ENCODE measurements at places on chromosomes 12 and 14.

GRCh38 chr12:59086126-59086525 is 165.8 kb upstream of the LRIG3 start:
- no peak for DNase-seq

DNA sequence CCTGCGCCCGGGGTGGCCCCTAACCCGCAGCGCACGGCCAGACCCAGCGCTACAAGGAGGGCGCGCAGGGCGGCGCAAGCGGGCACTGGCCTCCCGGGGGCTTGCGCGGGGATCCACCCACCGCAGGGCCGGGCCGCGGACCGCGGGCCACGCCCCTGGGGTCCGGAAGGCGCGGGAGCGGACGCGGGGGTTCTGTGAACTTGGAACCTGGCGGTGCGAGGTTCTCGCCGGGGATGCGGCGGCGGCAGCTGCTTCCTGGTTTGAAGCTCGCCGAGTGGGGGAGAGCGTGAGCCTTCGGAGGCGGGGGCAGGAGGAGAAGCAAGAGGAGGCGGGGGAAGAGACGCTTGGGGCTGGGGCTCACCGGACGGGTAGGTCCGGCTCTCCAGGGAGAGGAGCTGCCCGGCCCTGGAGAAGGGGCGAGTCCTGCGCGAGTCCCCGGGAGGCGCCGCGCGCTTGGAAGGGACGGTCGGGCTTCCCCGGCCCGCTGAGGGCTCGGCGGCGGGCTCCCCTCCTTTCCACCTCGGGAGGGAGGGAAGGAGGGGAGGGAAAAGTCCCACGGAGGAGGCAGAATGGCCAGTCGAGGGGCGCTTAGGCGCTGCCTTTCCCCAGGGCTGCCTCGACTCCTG is at the start of gene PRKCH:
TSS of gene PRKCH (plus strand) at position 195 of the 626 bp plus-strand sequence. CDS start 523 bp downstream, outside the sequence.
- peak; percentile 84 for DNase-seq

GRCh38 chr14:56221382-56222128 is 103.3 kb downstream of the PELI2 start:
- DNase-seq, result no peak

DNA sequence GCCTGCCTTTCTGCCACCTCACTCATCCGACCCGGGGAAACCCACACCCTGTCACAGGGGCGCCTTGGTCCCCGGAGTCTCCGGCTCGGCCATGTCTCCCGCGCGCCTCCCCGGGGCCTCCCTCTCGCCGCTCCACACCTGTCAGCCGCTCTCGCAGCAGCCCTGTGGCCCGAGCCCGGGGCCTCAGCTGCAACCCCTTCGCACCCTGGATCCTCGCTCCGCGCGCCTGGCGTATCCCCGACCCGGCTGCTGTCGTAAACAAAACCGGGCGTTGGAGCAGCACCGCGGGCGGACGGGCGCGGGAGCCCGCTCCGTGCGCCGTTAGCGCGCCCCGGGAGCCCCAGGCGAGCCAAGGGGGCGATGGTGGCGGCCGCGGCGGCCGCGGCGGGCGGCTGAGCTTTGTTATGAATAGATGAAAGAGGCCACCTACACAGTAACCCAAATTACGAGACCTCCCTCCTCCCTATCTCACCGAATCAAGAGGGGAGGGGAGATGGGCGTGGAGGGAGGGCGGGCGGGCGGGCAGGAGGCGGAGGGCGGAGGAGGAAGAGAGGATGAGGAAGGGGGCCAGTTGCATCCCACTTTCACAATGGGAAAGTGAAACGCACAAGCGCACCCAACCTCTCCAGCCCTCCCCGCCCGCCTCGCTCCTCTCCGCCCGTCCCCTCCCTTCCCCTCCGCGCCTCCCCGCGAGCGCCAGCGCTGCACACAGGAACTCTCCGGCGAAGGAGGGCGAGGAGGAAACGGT is at the start of gene PLXNC1:
TSS of gene PLXNC1 (plus strand) at position 587 of the 748 bp plus-strand sequence. CDS start 395 bp downstream, outside the sequence.
- DNase-seq, result peak; percentile 38

DNA sequence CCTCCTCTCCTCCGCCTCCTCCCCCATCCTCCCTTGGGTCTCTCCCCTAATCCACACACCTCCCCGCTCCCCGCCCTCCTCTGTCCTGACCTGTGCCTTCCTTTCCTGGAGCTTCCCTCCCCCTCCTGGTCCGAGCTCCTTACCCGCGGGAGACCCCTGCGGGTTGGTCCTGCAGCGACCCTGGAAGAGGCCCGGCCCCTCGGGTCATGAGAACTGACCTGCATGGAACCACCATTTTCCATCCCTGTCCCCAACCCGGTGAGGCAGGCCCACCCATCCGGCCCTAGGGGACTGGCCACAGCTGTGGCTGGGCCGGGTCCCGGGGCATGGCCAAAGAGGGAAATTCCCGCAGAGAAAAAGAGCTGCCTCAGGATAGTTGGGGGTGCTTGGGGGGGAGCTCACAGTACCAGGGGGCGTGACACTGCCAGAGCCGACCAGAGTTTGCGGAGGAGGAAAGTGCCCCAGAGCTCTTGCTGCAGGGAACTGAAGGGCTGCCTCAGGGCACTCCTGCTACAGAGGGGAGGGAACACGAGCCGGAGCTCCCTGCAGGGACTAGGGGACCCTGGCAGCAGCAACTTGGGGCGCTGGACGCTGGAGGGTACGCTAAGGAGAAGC is 613 bp downstream of the ARHGEF40 start:
- no peak for DNase-seq

GRCh38 chr12:124796303-124796960 is 67.2 kb downstream of the SCARB1 start:
- no peak for DNase-seq

DNA sequence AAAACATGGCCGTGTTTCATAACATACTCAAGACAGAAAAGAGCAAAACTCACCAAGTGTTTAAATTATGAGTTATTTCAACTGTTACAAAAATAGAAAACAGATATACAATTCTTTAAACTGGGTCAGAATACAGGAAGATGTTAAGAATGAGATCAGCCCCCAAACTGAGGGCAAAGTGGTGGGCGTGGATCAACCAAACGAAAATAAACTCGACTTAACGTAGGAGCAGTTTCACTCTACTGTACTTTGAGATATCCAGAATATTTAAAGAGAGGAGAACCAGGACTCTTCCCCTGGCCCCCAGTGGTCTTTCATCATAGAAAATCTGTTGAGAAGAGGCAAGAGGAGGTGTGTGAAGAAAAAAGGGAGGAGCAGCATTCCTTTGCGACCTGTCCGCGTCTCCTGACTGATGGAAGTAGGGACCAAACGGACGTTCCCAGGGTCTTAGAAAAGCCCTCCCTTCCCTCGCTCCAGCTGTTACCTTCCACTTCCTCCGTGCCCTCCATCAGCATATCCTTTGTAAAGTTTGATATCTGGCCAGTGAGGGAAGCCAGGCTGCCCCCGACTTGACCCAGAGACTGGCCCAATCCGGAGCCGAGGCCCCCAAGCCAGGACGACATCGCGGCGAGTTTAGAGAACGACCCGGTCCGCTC is 668 bp downstream of the TRIP11 start:
- no peak for DNase-seq

DNA sequence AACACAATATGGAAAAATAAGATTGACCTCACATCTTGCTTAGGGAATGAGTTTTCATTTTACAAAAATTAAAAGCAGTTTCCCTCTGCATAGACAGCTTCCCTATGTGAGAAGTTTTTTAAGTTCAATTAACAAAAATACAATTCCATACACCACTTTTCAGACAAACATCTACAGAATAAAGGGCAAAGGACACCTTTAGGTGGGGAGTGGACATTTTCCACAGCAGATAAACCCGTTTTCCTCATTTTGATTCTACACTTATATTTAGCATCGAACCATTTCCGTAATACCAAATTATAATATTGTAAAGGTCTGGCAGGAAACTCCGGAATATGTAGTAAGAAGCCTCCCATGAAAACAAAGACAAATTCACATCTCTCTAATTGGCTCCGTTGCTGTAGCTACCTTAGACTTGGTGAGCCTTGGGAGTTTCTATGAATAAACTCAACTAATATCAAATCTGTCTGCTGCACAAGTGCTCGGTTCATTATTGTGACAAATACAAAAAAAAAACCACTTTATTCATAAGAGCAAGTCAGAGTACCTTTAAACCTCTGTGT is 1.7 kb downstream of the ARMH4 start:
- DNase-seq, result no peak

- no peak for DNase-seq
Observed at GRCh38 chr14:78631551-78631950, 461.4 kb downstream of the NRXN3 start.

DNA sequence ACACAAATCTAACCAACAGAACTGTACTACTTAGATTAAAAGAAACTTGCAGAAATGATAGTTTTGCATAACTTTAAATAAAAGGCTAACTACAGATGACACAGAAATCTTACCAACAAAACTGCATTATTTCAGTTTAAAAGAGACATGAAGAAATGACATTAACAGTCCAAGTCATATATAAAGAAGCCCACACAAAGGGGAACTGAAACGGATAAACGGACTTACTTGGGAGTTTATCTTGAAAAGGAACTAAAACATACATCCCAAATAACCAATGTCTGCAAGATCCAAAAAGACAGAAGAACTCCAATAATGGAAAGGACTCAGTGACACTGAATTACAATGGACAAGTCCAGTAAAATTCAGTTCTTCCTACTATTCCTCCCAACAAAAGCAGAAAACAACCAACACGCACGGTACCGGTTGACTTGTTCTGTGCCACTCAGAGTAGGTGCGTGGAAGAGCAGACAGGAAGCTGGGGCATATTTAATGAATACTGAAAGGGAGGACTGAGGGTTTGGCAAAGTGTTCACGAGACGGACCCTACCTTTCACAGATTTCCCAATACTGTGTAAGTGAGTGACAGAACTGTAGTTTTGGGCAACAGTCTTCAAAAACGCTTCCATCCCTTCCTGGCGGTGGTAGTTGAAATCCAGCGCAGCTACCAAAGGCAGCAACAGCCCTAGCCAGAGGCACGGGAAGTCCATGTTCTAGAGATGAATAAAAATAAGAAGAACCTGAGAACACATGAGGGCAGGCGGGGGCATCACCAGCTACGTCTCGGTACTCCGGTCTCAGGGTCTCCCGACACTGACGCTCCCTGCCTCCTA is 627 bp downstream of the CPM start:
- no peak for DNase-seq

- DNase-seq, result no peak
Observed at GRCh38 chr14:66495218-66496098, 9.3 kb downstream of the CCDC196 start.

DNA sequence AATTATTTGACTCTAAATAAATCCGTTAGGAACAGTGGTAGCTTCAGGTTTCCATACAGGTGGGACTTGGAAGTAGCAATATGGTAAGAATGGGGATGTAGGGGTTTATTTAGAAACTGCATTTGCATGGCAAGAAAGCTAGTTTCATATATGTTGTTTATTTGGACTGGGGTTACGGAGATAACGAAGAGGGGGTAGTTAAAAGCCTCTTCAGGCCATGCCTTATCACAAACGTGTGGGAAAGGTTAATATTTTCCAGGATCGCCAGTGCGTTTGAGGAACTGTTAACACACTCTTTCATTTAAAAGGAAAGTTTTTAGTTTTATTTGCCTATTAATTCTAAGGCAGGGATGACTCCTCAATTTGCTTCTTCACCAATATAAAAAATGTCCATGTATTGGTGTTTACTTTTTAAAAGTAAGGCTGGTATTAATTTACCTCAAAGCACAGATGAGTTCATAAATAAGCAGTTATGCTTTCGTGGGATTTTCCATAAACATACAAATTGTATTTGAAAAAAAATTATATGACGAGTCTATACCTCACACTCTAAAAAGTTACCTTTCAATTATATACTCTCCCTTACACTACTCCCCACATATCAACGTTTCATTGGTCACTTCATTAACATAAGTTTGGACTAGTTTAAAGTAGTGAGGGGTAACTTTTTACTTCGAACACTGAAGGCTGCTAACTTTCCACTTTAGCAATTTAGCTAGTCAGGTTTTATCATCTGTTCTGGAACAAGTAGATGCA is 814 bp downstream of the RAB2B start:
- no peak for DNase-seq

- DNase-seq, result no peak
Observed at GRCh38 chr12:93989949-93990348, 158.4 kb upstream of the PLXNC1 start.

GRCh38 chr12:4307593-4308333 is 13.2 kb upstream of the TIGAR start:
- DNase-seq, result no peak

DNA sequence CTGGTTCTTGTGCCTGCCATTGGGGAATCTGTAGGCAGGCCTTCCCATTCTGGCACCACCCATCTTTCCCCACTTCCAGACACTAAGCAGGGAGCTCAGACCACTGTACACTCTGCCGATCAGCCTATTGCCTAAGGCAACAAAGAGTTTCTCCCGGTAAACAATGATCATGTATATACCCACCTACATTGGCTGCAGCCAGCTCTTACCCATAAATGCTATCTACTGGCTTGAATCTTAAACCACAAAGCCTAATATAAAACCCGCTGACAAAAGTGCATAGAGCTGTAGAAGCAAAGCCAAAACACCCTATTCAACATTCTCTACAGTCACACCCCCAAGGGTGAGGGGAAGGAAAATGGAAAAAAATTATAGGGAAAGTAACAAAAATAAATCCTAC is 20.8 kb upstream of the GLIPR1 start:
- no peak for DNase-seq

DNA sequence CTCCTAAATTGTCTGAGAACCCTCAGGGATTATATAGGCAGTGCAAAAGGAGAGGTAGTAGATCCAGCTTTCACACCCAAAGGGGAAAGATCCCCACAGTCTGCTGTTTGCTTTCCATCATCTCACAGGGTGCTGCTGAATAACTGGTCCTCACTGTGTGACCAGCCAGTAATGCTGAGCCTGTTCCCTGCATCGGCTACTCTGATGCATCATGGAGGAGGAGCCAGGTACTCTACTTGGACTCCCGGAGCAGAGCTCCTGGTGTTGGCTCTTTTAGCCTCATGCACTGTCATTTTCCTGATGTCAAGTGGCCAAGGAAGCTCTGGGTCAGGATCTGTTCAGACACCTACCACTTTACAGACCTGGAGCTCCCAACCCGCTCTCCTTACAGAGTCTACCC is 127.4 kb upstream of the ATF1 start:
- no peak for DNase-seq

GRCh38 chr12:62468397-62468796 is 1.8 kb downstream of the MON2 start:
- DNase-seq, result no peak
